Sciatic nerve (tissue), 2 donors: ENCODE measurements at places on chromosomes 7 and 10.

DNA sequence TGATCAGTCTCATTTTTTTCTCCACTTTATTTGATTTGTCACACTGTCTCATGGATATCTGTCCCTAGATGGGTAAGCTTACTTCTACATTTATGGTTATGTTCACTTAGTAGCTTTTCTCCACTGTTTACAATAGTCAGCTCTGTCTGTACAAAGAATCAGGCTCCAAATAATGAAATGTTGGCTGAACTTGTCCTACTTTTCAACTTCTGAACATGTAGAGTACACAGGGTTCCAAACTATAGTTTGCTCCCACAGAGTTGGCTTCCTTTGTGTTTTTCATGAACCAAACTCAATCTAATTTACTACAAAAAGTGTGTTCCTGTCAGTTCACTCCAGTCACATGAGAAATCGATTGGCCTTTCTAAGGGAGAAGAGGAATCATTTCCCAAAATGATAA is 175.0 kb downstream of the CCDC71L start:
- DNase-seq: no peak

GRCh38 chr10:132306343-132306685 is 1.4 kb downstream of the STK32C start:
- DNase-seq: peak; percentile 53

DNA sequence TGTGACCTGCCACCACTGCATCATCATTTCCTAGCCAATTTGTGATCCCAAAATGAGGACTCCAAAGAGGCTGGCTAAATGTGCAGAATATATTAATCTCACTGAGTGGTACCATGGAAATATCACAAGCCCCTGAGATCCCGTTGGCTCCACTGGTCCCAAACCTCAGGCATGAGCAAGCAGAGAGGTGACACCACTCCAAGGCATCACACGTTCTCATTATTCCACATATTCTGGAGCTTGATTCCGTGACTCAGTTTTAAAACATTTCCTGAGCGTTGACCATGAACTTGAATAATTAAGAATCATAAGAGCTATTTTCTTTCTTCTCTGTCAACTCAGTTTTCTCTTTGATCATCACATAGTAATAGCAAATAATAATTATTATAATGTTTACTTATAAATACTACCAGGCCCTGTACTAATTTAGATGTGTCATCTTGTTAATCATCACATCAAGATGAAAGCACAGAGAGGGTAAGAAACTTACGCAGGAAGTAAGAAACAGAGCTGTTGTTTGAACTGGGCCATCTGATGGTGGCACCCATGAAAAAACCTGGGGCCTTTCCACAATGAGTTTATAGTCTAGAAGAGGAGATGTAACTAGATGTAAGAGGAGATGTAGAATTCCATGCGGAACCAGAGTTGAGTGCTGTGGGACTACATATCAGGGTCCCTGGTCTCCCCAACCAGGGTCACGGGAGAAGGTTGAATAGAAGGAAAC is 3.5 kb downstream of the APBB1IP start:
- no peak for DNase-seq

DNA sequence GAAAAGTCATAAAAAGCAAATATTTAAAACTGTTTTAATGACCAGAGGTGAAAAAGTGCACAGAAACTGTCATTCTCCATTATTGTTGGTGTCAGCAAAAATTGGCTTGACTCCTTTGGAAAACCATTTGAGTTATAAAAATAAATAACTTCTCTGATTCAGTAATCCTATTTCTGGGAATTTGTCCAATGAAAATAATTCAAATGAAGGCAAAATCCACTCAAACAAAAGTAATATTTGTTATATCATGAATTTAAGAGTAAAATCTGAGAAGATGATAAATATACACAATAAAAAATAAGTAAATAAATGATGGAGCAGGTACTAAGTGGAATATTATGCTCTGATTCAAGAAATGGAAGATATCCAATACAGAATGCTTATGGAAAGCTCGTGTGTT is 326.6 kb upstream of the KLF6 start:
- DNase-seq: no peak
